ENCODE measurements at places on chromosomes 2 and 18.
A peak's percentile ranks its signal among the peaks of the same experiment; 100 is the strongest.

- no peak for DNase-seq
These were observed 59.4 kb downstream of the AGAP1 start for GRCh38 chr2:235553291-235553690.

DNA sequence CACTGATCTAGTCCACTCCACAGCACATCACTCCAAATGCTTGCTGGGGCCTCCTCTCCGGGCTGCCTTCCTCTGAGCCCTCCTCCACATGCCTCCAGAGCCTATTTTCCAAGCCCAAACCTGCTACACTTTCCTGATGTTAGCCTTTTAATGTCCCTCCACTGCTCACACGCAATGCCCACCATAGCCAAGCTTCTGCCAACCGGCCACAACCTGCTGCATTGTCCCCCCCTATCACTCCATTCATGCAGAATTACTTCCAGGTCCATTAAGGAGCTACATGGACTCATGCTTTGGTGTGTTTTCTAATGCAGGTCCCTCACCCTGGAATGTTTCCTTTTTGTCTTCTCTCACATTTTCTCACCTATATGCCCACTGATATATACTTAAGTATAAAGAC is 129.3 kb downstream of the MARCHF4 start:
- no peak for DNase-seq

DNA sequence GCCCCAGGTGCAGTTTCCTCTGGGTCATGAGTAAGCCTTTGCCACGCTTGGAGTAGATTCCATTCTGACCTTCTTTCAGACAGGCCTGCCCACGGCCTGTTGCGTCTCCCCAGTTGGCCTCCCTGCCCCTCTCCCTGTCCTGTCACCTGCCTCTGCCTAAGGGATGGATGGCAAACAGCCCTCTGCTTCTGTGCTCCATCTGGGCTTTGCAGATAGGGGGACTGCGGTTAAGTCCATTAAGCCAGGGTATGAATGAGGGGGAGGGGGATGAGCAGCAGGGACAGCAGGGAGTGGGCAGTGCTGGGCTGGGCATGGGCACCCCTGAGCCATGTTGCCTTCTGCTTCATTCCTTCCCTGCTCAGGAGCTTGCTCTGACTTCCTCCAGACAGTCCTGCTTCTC is 37.6 kb upstream of the B3GNT7 start:
- no peak for DNase-seq

DNA sequence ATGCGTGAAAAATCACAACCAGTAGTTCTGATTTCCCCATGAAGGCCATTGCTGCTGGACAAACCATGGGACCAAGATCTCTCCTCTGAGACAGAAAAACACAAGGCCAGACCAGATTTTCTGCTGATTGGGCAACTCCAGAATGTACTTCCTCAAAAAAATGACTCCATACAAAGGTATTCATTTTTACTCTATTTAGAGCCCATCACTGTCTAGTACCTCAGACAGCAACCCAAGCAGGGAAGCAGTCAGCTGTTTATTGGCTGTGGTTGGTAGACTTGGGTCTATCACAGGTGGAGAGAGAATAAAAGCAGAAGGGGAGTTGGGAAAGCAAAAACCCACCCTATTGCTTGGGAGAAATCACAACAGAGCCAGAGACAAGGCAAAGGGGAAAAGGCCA is 219.9 kb downstream of the PIK3C3 start:
- DNase-seq, result peak; percentile 30

DNA sequence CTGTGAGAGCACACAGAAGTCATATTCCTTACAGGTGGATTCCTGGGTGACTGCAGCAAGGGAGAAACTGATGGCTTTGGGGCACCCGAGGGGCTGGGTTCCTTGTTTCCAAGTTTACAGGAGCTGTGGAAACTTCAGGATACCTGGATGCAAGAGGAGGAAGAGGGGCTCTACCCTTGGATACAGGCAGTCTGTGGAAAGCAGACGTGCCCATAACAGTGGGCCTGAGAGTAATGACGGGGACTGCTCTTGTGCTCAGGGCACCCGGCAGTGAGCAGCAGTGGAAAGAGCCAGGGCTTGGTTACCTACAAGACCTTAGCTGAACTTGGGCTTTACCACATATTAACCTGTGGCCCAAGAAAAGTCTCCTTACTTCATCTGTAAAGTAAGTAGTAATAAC is 102.2 kb upstream of the TGFA start:
- no peak for DNase-seq

DNA sequence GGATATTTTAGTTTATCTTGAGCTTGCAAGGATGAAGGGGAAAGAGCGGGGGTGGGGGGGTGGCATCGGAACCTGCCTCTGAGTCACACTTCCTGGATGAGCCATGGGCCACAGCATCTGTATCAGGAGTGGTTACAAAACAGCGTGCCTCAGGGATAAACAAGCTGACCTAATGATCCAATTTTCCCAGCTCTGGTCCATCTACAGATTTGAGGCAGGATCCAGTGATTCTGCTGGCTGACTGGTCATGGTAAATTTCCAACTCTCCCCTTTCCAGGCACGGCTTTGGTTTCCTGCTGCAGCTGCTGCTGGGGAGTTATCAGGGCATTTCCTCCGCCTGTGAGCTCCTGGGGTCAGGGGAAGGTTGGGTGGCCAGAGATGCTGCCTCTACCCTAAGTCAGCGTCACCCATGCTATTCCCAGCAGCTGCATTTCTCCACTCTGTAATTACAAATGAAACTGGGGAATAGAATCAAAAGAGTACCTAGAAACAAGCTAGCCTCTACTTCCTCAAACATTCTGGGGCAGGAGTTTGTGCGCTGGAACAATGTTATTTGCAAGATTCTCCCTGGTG is 4.7 kb upstream of the HPCAL1 start:
- peak; percentile 82 for DNase-seq

- DNase-seq, result no peak
These were observed 510.3 kb downstream of the ZNF804A start for GRCh38 chr2:185108588-185108987.

DNA sequence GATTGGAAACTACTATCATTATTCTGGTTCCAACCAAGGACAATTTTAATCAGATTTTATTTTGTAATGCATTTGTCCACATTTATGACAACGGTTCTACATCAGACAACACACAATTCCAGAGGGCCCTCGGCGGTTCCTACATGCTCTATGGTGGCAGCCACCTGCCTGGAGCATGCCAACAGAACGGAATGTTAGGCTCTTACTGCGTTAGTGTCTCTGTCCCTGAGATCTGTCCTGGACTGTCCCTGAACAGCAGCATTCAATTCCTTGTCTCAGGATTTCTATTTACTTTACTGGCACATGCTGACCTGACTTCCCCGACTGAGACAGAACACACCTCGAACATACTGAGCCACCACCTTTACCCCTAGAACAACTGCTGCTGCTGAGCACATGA is 117.7 kb downstream of the CCBE1 start:
- DNase-seq, result no peak

DNA sequence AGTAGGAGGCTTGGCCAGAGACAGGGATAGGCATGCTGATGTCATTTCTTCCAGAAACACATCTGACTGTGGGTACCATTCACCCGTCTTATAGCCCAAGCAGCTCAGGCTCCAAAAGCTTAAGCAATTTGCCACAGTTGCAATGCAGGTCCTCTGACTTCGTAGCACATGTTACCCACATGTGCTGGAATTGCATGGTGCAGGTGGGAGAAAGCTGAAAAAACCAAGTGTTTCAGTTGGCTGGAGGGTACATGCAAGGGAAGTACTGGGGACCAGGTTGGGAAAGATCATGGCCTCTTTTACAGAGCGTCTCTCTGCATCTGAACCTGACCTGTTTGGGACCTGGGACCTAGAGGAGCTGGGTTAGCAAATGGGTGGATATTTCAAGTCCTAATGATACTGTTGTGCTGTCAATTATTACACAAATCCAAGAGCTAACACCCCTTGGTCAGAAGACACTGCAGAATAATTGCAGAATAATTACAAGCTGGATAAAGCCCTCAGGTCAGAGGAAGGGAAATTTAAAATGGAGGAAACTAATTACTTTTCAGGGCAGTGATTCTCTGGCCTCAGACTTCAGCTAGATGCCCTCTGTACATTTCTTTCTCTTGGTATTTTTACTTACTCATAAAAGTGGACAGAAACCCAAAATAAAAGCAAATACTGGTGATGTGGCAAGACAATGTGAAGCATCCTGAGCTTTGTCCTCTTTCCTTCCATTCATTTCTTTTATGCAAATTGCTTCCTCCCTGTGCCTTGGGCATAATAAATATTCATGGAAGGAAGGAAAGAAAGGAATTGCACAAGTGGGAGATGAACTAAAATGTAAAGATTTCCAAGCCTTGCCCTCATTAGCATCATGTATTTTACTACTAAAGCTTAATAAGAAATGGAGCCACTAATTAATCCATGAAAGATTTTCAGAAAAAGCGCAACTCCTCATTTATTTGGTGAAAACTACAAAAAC is 45.6 kb upstream of the TTC39C start:
- no peak for DNase-seq

DNA sequence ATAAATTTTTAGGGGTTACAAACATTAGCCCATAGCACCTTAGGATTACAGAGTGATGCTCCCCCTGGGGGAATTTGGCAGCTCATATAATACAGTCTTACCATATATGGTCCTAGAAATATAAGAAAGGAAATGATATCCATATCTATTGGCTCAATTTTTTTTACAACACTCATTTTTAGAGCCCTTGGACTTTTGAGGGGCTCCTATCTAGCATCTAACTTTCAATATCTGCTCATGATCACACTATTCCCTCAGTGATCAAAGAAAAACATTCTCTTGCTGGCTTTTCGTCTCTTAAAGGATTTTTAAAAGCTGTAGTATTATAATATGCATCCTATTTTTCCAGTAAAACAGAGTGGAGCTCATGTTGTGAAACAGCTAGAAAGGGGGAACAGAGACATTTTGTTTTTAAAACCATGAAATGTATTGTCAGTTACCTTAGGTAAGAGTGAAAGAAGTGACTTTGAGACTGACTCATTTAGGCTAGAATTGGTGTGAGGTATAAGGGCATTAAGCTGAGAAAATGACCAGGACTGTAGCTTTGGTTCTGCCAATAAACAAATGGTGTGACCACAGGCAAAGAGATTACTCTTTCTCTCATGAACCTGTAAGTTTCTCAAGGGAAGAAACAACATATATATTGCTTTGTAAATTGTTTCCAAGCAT is 65.8 kb downstream of the ALPK2 start:
- DNase-seq, result no peak

- peak; percentile 39 for DNase-seq
These were observed 16.5 kb downstream of the SCG2 start for GRCh38 chr2:223585666-223586065.

GRCh38 chr18:54991981-54992380 is 32.7 kb upstream of the CCDC68 start:
- no peak for DNase-seq

DNA sequence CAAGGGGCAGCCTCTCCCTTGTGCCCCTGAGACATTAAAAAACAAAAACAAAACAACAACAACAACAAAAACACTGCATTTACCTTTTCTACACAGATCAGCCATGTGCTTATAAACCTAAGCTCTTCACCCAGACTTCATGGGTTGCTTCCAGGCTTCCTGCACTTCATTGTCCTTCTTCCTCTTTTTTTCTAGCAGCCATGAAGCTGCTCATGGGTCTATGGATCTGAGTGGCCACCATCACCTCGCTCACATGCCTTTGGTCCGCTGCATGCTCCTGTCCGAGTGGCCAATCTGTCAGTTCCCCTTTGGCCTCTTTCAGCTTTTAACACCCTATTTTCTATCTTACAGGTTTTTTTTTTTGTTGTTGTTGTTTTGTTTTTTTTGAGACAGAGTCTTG is 9.0 kb upstream of the TET3 start:
- peak; percentile 35 for DNase-seq

DNA sequence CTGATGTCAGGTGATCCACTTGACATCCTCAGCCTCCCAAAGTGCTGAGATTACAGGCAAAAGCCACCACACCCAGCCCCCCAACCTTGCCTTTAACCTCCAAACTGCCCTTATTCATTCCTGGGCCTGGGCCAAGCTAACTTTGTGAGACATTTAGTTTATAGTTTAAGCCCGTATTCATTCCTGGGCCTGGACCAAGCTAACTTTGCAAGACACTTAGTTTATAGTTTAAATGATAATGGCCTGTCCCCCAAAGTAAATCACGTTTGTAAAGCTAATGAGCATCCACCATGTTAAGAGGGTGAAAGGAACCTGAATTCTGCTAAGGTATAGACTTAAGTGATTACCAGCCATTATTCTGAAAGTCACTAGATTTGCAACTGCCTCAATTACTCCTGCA is 68.7 kb downstream of the NEURL3 start:
- DNase-seq, result no peak

DNA sequence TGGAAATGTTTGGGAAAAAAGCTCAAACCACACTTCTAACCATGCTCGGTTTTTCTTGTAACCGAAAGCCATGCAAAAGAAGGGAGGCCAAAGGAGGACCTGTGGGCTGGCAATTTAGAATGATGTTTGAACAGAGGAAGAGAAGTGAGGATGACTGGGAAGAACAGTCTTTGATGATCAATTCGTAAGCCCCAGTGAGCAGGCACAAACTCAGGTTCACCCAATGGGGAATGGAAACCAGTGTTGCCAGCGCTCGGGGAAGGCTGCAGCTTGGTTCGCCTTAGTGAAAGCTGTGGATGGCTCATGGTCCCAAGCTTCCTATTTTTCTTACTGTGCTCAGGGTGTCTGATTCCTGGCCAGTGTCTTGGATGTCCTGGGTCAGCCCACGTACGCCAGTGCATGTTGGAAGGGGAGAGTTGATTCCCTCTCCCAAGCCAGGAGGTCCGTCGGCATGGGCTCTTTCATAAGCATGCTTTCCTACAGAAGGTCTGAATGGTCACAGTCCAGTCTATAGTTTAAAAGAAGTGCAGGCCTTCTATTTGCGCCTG is 79.2 kb downstream of the VAPA start:
- no peak for DNase-seq

GRCh38 chr2:113203217-113203530 is 29.4 kb downstream of the PSD4 start:
- DNase-seq, result peak; percentile 33

DNA sequence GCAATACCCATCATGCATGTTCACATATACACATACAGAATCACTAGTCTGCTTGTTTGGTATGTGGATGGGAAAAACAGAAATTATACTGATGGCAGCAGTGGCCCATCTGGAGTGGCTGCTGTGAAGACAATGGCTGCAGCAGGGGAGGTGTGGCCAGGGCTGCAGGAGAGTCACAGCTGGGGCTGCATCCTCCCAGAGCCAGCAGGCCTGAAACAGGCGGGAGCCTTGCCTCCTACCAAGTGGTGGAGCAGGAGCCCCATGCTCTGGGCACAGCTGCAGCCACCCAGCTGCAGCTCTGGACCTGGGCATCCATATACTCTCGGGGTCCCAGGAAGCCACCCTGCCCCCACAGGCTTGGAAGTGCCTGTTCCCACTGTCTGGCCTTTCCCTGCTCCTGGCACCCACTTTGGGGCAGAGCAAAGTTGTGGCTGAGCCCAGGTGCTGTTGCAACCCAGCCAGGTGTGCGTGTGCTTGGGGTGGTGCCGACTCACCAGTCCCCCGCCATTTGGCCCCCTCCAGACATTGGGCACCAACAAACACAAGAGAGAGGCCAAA is 136.6 kb downstream of the SPAG16 start:
- no peak for DNase-seq
